Heart left ventricle (tissue), 16 donors: ENCODE measurements at places on chromosomes 6 and 20. TPM values are rescaled to one million over a fixed set of nuclear protein-coding genes. Genes with fewer than 3 reads are reported as not detected.

GRCh38 chr6:85449388-85449817, 480 bp upstream of the NT5E start:
- peaks cover 7% of the 10 kb centered on the region for H3K4me1 ChIP-seq
- peaks cover 25% of the 10 kb centered on the region for H3K27me3 ChIP-seq
- DNase-seq = peak; percentile 34
- H3K4me3 ChIP-seq = peak overlapping the region; percentile 61
- peak overlapping the region; percentile 89 for H3K27ac ChIP-seq

DNA sequence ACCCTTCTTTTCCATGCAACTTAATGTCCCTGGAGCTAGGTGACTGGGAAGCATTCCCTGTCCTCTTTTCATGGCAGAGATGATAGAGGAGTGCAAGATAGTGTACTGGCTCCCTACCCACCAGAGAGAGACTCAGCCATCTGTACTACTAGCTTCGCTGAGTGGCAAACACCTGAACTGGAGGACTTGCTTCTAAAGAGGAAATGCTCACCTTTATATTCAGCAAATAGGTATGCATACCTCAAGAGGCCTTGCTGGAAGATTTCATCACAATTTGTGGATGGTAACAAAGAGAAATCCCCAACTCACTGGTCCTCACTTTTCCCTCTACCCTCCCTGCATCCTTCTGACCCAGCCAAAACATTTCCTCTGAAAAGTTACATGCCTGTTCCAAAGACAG, 124.1 kb downstream of the FOXA2 start:
- no peak for DNase-seq
- no peak overlapping the region for H3K4me3 ChIP-seq
- H3K27ac ChIP-seq = no peak overlapping the region
- no peaks in the 10 kb centered on the region for H3K4me1 ChIP-seq
- no peaks in the 10 kb centered on the region for H3K36me3 ChIP-seq

GRCh38 chr20:1813101-1813529, 82.1 kb upstream of the SIRPA start:
- H3K27me3 ChIP-seq = no peaks in the 10 kb centered on the region
- no peaks in the 10 kb centered on the region for H3K36me3 ChIP-seq
- H3K27ac ChIP-seq = peak overlapping the region; percentile 67

DNA sequence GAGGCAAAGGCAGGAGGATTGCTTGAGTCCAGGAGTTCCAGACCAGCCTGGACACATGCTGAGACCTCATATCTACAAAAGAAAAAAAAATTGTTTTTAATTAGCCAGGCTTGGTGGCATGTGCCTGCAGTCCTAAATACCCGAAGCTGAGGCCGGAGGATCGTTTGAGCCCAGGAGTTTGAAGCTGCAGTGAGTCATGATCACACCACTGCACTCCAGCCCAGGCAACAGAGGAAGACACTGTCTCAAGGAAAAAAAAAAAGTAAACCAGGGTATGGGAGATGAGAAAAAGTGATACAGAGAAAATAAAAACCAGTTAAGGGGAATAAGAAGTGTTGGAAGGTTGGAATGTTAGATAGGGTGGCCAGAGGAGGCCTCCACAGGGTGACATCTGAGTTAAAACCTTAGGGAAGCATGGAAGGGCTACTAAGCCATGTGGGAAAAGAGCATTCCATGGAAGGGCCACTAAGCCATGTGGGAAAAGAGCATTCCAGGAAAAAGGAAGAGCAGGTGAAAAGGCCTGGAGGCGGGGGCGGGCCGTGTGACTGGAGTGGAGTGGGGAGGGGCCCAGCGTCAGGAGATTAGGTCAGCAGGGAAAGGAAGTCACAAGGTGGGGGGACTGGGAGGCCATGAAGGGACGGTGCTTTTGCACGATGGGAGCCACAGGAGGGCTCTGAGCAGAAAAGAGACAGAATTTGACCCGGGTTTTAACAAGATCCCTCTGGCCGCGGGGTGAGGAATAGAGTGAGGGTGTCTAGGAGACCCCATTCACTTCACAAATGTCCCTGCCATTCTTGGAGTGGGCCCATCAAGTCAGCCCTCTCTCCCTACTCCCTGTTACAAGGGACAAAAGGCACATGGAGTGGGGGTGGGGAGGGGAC, 18.3 kb downstream of the CPNE5 start:
- peaks cover 20% of the 10 kb centered on the region for H3K4me1 ChIP-seq
- DNase-seq = no peak
- H3K36me3 ChIP-seq = no peaks in the 10 kb centered on the region
- H3K27me3 ChIP-seq = no peaks in the 10 kb centered on the region

GRCh38 chr6:73309535-73309784, 44.6 kb downstream of the DPPA5 start:
- peak overlapping the region; percentile 71 for H3K4me3 ChIP-seq
- no peak overlapping the region for H3K27ac ChIP-seq
- H3K36me3 ChIP-seq = no peaks in the 10 kb centered on the region
- H3K27me3 ChIP-seq = peaks cover 17% of the 10 kb centered on the region

DNA sequence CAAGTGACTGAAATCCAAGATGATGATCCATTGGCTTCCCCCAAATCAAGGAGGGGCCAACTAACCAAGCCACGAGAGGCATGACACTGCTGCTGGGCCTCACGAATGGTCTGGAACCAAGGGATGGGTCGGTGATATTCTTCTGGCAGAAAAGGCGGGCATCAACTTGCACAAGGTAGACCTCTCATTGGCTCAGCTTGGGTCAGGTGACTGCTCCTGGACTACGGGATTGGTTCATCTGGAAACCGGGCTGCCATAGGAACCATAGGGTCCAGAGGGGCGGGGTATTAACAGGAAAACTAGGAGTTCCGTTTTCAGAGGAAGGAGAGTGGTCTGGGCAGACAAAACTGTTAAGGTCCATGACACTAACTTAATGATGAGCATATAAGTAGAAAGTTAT, 100.9 kb downstream of the TFAP2C start:
- no peaks in the 10 kb centered on the region for H3K36me3 ChIP-seq
- no peak overlapping the region for H3K27ac ChIP-seq
- H3K27me3 ChIP-seq = no peaks in the 10 kb centered on the region
- no peaks in the 10 kb centered on the region for H3K4me1 ChIP-seq
- no peak for DNase-seq

DNA sequence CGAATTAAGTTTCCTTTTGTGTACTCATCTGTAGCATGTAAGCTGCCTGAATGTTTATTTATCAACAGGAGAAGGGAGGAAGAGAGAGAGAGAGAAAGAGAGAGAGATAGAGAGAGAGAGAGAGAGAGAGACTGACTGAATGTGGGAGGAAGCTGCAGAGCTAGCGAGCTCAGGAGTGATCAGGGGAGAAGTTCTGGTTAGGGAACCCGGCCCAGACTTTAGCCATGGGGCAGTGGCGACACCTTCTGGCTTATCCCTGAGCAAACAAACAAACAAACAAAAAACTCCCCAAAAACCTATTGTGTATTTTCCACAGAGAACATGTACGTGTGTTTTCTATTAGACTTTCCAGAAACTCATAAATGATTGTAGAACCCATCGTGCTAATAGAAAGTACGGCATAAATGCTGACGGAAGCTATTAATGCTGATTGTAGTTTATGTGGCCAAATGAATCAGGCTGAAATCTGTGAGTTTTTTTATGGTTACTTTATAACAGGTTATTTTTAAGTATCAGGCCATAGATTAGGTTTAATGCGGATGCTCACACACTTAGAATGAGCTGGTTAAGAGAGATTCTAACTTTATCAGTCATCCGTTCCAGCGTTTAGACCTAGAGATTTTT, 92.8 kb downstream of the CLIC5 start:
- peak; percentile 60 for DNase-seq
- H3K27me3 ChIP-seq = no peaks in the 10 kb centered on the region
- peaks cover 25% of the 10 kb centered on the region for H3K4me1 ChIP-seq
- H3K4me3 ChIP-seq = no peak overlapping the region

DNA sequence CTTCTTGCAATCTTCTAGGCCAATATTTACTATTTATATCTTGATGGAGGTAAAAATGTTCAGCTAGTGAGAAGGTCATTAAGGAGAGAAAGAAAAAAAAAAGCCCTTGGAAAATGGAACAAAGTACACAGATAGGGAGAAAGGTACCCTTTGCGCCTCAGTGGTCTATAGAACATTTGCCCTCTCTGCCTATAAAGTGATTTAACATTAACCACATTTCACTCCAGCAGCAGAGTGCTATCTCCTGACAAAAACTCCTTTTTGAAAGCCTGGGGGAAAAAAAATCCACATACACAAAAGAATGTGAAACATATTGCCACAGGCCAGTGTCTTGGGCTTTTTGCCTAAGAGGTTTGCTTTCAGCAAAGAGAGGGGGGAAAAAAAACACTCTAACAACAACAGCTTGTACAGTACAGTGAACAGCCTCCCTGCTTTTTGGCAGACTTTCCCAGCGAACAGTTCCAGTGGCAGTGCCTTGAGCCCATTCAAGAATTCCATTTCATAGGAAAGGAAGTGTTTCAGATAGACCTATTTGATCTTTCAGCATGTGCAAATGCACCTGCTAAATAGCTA, 695 bp downstream of the ARHGAP18 start:
- H3K4me1 ChIP-seq = peaks cover 25% of the 10 kb centered on the region
- peak; percentile 33 for DNase-seq
- no peaks in the 10 kb centered on the region for H3K27me3 ChIP-seq
- no peaks in the 10 kb centered on the region for H3K36me3 ChIP-seq
- H3K27ac ChIP-seq = peak overlapping the region; percentile 80
- H3K4me3 ChIP-seq = peak overlapping the region; percentile 62

DNA sequence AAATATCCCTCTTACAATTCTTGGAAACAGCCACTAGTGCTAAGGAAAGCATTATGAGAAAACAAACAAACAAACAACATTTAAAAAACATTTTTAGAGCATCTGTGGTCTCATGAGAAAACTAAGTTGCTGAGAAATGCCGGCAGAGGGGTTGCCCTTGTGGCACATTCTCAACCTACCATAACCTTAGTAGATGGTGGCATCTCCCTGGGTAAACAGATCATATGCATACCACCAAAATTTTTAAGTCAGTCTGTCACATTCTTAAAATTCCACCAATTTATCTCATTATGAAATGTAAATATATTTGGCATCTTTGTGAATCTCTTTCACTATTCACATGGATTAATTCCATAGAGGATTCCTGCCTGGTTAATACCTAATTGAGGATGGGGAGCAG, 575.7 kb upstream of the MARCKS start:
- H3K4me1 ChIP-seq = no peaks in the 10 kb centered on the region
- H3K4me3 ChIP-seq = no peak overlapping the region
- H3K36me3 ChIP-seq = no peaks in the 10 kb centered on the region
- H3K27me3 ChIP-seq = no peaks in the 10 kb centered on the region
- DNase-seq = no peak

- no peaks in the 10 kb centered on the region for H3K36me3 ChIP-seq
- H3K4me3 ChIP-seq = no peak overlapping the region
- H3K27me3 ChIP-seq = no peaks in the 10 kb centered on the region
- H3K4me1 ChIP-seq = peaks cover 8% of the 10 kb centered on the region
- H3K27ac ChIP-seq = peak overlapping the region; percentile 84
These were observed 102.3 kb downstream of the HIVEP2 start for GRCh38 chr6:142842418-142843261.

GRCh38 chr20:57317316-57317788, 12.3 kb upstream of the SPO11 start:
- no peak overlapping the region for H3K27ac ChIP-seq
- H3K4me1 ChIP-seq = no peaks in the 10 kb centered on the region
- DNase-seq = no peak
- no peaks in the 10 kb centered on the region for H3K36me3 ChIP-seq

GRCh38 chr20:44012466-44013226, 98.0 kb downstream of the TOX2 start:
- H3K36me3 ChIP-seq = no peaks in the 10 kb centered on the region
- H3K27me3 ChIP-seq = peaks cover 34% of the 10 kb centered on the region

DNA sequence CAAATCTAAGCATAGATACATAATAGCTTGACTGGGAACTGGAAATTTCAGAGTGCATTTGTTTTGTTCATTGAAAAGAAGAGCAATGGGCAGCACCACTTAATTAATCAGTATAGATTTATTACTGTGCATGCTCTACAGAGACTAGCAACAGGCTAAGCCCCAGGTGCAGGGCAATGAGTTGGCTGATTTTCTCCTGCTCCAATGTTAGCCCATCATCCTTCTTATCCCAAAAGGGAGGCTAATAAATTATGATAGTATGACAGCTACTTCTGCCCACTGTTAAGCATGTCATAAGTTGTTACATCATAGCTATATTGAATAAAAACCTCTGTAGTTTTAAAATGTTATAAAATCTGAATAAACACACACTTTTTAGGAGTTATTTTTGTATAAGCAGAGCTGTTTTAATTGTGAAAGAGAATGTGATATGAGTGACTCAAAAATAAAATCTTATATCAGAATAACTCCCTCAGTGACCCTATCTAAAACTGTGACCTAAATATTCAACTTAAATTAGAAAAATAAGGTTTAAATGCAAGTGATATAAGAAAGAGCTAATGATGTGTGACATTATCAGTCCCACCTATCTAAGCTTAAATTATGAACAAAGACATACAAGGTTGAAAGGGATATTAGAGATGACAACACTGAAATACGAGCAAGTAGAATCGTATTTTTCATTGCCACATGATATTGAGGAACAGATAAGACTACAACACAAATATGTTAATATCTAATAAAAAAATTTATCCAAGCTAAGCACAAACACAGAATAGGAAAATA, 967.3 kb upstream of the ADGRB3 start:
- H3K27ac ChIP-seq = no peak overlapping the region
- H3K36me3 ChIP-seq = no peaks in the 10 kb centered on the region
- DNase-seq = no peak
- no peak overlapping the region for H3K4me3 ChIP-seq
- no peaks in the 10 kb centered on the region for H3K4me1 ChIP-seq

DNA sequence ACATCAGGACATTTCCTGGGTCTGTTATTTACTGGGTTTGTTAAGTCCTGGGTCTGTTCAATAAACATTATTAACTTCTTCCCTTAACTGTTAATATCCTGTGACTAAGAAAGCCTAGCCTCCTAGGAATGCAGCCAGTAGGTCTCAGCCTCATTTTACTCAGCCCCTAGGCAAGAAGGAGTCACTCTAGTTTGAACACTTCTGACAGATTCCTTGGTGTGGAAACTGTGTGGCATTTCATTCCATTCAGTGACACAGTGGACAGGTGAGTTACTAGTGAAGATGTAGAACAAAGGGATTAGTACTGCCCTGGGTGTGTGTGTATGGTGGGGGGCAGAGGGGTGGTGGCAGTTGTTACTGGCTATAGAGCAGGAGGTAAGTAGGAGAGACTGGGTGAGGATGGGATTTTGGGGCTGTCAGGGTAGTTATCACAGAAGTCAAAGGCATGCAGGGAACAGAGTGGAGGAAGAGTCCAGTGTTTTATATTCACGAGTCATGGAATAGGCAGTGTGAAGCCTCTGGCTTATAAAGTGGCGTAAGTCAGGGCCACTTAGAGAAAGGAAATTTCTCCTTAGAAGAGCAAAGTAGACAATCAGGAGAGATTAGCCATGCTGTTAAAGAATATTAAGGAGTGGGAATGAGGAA, 28.4 kb downstream of the RNF182 start:
- H3K36me3 ChIP-seq = no peaks in the 10 kb centered on the region
- DNase-seq = no peak
- no peaks in the 10 kb centered on the region for H3K4me1 ChIP-seq
- H3K27me3 ChIP-seq = no peaks in the 10 kb centered on the region
- no peak overlapping the region for H3K27ac ChIP-seq
- no peak overlapping the region for H3K4me3 ChIP-seq

GRCh38 chr6:98560841-98561240, 273.5 kb upstream of the POU3F2 start:
- H3K4me1 ChIP-seq = no peaks in the 10 kb centered on the region
- H3K27me3 ChIP-seq = no peaks in the 10 kb centered on the region
- no peaks in the 10 kb centered on the region for H3K36me3 ChIP-seq
- H3K27ac ChIP-seq = no peak overlapping the region

Gene OSBPL2
- 55.7 TPM for total RNA-seq

Gene RIPOR2
- total RNA-seq = 2.7 TPM

Gene MYH7B
- 50.7 TPM for total RNA-seq

Gene IP6K3
- total RNA-seq = 29.1 TPM

Gene SMLR1
- total RNA-seq = not detected

Gene TP53TG5
- 0.76 TPM for total RNA-seq

Gene PMEPA1
- 50.8 TPM for total RNA-seq

Gene PKIG
- total RNA-seq = 200 TPM

Gene SLC22A23
- total RNA-seq = 5.2 TPM

Gene RGS17
- 0.48 TPM for total RNA-seq
